IMR-90 (cell line): ENCODE measurements at places on chromosomes 2 and 18. TPM values are rescaled to one million over a fixed set of nuclear protein-coding genes. Genes with fewer than 3 reads are reported as not detected.

ELOA2 gene
- not detected in 2 replicates for polyA plus RNA-seq

NDC80 gene
- 11.1 and 15.5 TPM in 2 replicates for polyA plus RNA-seq

TLX2 gene
- not detected in 2 replicates for polyA plus RNA-seq

PROKR1 gene
- polyA plus RNA-seq: not detected in 2 replicates

UCN gene
- 0.22 and 0.30 TPM in 2 replicates for polyA plus RNA-seq

GPC1 gene
- polyA plus RNA-seq: 211 and 222 TPM in 2 replicates
